ENCODE measurements at places on chromosomes 13 and 19. TPM values are rescaled to one million over a fixed set of nuclear protein-coding genes. Genes with fewer than 3 reads are reported as not detected.

- no peak for DNase-seq
- H3K27ac ChIP-seq = no peak overlapping the region
- H3K4me1 ChIP-seq = no peaks in the 10 kb centered on the region
- H3K36me3 ChIP-seq = no peaks in the 10 kb centered on the region
These were observed 69.2 kb downstream of the ZNF100 start for GRCh38 chr19:21698215-21698614.

- H3K27me3 ChIP-seq = peaks cover 14% of the 10 kb centered on the region
- no peak overlapping the region for H3K27ac ChIP-seq
- DNase-seq = no peak
- no peaks in the 10 kb centered on the region for H3K36me3 ChIP-seq
- H3K4me3 ChIP-seq = no peak overlapping the region
These were observed 38.6 kb upstream of the RNF17 start for GRCh38 chr13:24725379-24725778.

GRCh38 chr19:1725100-1726064, 27.9 kb upstream of the ONECUT3 start:
- H3K4me1 ChIP-seq = peaks cover 3% of the 10 kb centered on the region
- peak; percentile 69 for DNase-seq
- H3K27ac ChIP-seq = no peak overlapping the region
- peak overlapping the region; percentile 42 for H3K4me3 ChIP-seq
- no peaks in the 10 kb centered on the region for H3K36me3 ChIP-seq
- H3K27me3 ChIP-seq = peaks cover 62% of the 10 kb centered on the region

DNA sequence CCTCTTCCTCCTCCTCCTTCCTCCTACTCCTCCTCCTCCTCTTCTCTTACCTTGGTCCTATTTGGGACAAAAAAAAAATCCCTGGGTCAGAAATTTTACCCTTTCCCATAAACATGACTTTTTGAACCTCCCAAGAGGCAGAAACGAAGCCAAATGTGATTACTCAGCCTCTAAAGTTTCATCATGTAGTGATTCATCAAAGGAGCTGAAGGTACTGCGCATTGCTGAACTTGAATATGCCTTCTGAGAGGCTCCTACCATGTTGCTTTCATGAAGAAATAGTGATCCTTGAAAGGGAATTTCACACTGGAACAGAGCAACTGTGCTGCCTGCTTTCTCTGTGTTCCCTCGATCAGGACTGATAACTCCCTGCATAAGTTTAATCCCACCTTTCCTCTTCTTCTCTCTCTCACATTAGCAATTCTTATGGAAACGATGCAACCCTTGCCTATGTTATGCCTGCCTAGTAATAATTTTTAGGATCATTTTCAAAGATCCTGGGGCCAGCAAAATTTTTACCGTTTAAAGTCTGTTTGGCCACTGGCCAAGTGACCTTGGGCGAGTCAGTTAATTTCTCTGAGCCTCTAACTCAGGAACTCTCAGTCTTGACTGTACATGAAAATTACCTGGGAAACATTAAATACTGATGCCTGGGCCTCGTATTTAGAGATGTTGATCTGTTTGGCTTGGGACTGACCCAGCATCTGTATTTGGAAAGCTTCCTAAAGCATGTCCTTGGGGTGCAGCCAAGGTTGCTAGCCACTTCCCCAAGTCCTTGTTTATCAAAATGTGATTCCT, 149.5 kb downstream of the DCT start:
- H3K4me1 ChIP-seq = peaks cover 36% of the 10 kb centered on the region

DNA sequence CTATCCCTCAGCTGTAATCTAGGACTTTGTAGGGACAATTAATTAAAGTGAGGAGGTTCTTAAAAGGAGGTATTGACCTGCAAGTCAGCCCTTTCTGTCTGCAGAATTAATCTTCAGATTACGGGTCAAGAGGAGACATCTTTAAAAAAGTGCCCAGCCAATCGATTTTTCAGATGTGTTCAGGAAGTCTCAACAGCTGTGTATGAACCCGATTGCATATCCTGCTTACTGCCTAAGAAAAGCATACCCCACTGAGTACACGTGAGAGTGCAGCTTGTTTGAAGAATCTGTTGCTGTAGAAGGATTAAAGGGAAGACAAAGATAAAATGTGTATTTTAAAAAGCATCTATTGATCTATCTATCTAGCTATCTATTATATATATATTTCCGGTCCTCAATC, 1194.5 kb downstream of the UQCRFS1 start:
- H3K27ac ChIP-seq = no peak overlapping the region
- no peaks in the 10 kb centered on the region for H3K27me3 ChIP-seq
- no peaks in the 10 kb centered on the region for H3K36me3 ChIP-seq
- no peaks in the 10 kb centered on the region for H3K4me1 ChIP-seq

DNA sequence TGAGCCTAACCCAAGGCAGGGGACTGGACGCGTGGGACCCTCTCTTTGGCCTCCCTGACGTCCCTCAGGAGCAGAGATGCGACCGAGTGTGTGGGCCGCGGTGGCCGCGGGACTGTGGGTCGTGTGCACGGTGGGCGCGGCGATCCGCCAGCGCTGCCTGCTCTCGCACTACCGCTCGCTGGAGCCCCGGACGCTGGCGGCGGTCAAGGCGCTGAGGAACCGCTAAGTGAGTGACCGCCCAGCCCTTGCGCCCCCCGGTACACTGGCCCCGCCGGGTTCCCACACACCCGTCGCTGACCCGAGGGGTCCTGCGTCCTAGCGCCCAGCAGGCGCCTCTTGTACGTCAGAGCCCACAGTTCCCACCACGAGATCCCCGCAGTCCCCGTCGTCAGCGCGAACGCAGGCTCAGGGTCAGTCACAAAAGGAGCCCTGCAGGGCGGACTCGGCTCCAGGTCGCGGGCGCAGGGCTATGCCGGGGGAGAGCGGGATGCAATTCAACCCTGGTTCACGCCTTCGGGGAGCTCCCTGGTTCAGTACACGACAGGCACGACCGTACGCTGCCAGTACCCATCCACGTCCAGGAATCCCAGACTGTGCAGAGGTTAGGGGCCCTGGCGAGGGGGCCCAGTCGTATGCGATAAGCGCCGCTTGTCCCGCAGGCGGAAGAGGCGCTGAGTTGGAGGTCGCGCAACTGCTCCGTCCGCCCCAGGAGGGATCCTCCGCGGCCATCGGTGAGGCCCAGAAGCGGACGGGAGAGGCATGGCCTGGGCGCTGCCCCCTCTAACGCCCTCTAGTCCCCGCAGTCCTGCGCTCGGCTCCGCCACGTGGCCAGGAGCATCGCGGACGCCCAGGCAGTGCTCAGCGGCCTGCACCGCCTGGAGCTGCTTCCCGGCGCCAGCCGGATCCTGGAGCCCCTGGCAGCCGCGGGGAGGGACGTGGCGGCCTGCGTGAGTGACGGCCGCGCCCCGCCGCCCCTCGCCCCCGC, 3.6 kb upstream of the IFNL2 start:
- H3K27me3 ChIP-seq = peaks cover 50% of the 10 kb centered on the region
- H3K4me3 ChIP-seq = no peak overlapping the region
- H3K36me3 ChIP-seq = no peaks in the 10 kb centered on the region
- H3K4me1 ChIP-seq = peaks cover 2% of the 10 kb centered on the region
- no peak overlapping the region for H3K27ac ChIP-seq

GRCh38 chr19:2813235-2814160, 6.2 kb upstream of the ZNF554 start:
- no peak for DNase-seq
- H3K4me1 ChIP-seq = no peaks in the 10 kb centered on the region

- peak; percentile 91 for DNase-seq
- H3K27ac ChIP-seq = peak within 1 kb of the TSS; percentile 83
- peaks cover 10% of the 10 kb centered on the region for H3K36me3 ChIP-seq
These were observed at the start of gene LIG4 for GRCh38 chr13:108215436-108215835. LIG4 (minus strand) TSS chr13:108215536; CDS start chr13:108211268, 4,268 bp downstream.

- H3K4me1 ChIP-seq = peaks cover 1% of the 10 kb centered on the region
- no peak for DNase-seq
- H3K36me3 ChIP-seq = peaks cover 2% of the 10 kb centered on the region
- H3K27ac ChIP-seq = no peak overlapping the region
- peaks cover 22% of the 10 kb centered on the region for H3K27me3 ChIP-seq
These were observed 1.6 kb downstream of the AMH start for GRCh38 chr19:2250766-2251105.

DNA sequence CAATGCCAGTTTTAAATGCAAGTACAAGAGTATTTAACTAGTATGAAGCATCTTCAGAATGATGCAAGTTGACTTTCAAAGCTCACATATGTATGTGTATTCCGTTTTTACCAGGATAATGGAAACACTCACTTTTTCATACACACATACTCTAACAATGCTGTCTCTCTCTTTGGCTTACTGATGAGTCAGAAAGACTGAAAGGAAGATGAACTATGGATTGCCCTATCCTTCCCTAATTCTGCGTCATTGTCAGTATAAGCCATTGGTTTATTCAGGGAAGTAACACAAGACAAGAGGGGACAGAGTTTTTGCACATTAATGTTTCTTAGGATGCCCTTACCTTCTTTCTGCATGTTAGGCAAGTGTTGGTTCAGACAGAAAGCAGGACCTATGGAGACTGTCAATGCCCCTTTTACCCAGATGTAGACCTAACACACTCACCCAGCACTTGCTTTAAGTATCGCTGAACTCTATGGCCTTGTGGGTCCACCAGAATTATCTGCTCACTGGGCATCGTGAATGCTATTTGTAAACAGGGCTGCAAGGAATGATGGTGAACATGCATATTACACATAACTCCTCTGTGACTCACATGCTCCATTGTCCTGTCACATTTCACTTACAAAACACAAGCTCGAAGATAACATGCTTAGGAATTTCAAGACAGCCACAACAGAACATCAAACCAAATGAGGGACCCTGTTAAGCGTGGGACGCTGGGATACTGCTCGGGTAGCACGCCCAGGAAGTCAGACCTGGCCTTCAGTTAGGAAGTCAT, 10.0 kb upstream of the OXGR1 start:
- H3K27ac ChIP-seq = no peak overlapping the region
- no peaks in the 10 kb centered on the region for H3K36me3 ChIP-seq

- DNase-seq = no peak
- no peaks in the 10 kb centered on the region for H3K36me3 ChIP-seq
- H3K27me3 ChIP-seq = peaks cover 19% of the 10 kb centered on the region
- peaks cover 1% of the 10 kb centered on the region for H3K4me1 ChIP-seq
These were observed 9.9 kb downstream of the PCDH8 start for GRCh38 chr13:52838433-52839107.

- H3K27ac ChIP-seq = no peak overlapping the region
- H3K4me1 ChIP-seq = peaks cover 2% of the 10 kb centered on the region
- H3K4me3 ChIP-seq = no peak overlapping the region
- peaks cover 13% of the 10 kb centered on the region for H3K27me3 ChIP-seq
- H3K36me3 ChIP-seq = no peaks in the 10 kb centered on the region
These were observed 2.2 kb upstream of the GARIN5B start for GRCh38 chr19:55365245-55365644.

DNA sequence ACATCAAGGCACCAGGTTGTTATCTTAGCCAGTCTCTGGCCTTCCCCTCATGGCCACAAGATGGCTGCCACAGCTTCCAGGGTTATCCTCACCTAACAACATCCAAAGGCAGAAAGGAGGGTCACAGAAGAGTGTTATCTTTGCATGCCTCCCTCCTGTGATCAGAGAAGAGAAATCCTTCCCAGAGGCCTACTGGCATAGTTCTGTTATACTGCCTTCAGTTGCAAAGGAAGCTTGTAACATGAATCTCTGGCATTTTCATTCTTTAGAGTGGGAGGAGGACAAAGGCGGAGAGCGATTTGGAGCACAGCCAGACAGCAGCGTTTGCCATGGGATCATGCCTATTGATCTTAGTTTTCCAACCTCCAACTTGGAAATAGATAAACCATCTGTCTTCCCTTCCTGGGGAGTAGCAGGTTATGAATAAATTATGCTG, 135.7 kb downstream of the DNAJC15 start:
- no peak overlapping the region for H3K27ac ChIP-seq
- no peak for DNase-seq
- no peaks in the 10 kb centered on the region for H3K36me3 ChIP-seq

- peaks cover 3% of the 10 kb centered on the region for H3K27me3 ChIP-seq
- H3K36me3 ChIP-seq = no peaks in the 10 kb centered on the region
- DNase-seq = no peak
- H3K4me1 ChIP-seq = peaks cover 3% of the 10 kb centered on the region
These were observed 39.9 kb upstream of the CEACAM8 start for GRCh38 chr19:42634409-42635232.

DNA sequence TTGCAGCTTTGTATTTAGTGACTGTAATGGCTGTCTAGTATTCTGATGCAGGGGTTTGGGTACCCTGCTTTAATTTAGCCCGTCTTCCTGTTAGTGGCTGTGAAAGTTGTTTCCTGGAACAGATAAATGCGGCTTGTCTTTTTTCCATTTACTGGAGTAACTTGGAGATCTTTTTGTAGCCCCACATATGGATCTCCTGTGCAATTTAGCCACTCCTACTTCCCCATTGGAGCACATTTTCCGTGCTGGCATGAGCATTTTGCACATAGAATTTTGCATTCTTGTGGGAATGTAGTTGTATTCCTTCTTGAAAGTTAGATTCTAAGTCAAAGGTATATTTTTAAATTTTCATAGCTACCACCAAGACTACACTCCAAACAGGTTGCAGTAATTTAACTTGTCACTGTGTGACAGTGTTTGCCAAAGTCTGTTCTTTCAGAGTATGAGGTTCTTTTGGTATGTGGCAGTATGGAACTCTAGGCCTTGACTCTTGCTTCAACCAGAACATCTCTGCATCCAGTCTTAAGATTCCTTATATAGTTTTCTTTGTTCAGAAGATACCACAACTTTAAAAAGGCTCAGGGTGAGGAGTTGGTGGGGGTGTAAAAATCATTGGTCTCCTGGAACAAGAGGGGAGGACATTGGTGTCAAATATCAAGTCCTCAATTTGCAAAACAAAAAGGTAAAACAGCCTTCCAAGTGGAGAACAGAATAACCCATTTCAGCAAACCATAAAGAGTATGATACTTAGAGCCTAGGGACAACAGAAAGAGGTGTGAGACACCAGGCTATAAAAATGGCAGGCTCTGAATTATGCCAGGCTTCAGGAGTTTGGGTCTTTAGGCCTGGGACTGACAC, 21.1 kb upstream of the CCDC97 start:
- H3K27ac ChIP-seq = no peak overlapping the region
- H3K27me3 ChIP-seq = no peaks in the 10 kb centered on the region
- no peak overlapping the region for H3K4me3 ChIP-seq
- no peak for DNase-seq
- H3K36me3 ChIP-seq = peaks cover 36% of the 10 kb centered on the region

The CRB3 gene
- 2.7 TPM for total RNA-seq

The FFAR1 gene
- not detected for total RNA-seq

The NKPD1 gene
- total RNA-seq = 0.31 TPM

The DOHH gene
- 12.1 TPM for total RNA-seq

The TRAPPC6A gene
- total RNA-seq = 61.1 TPM

The HNRNPM gene
- total RNA-seq = 198 TPM

The SMIM44 gene
- not detected for total RNA-seq

The NMRK2 gene
- total RNA-seq = not detected

The CCDC122 gene
- 2.4 TPM for total RNA-seq

The CCL25 gene
- total RNA-seq = 19.0 TPM

The KLHL1 gene
- total RNA-seq = not detected

The TMEM150B gene
- 1.1 TPM for total RNA-seq

The EBI3 gene
- 0.33 TPM for total RNA-seq

The CASP14 gene
- total RNA-seq = not detected

The NLRP5 gene
- not detected for total RNA-seq

The LHB gene
- total RNA-seq = not detected

The SPPL2B gene
- 101 TPM for total RNA-seq

The FCER2 gene
- 0.19 TPM for total RNA-seq

The SGCG gene
- total RNA-seq = not detected

The SLC7A1 gene
- total RNA-seq = 68.2 TPM

The GFY gene
- not detected for total RNA-seq
